ENCODE measurements at places on chromosomes 13 and 19.

DNA sequence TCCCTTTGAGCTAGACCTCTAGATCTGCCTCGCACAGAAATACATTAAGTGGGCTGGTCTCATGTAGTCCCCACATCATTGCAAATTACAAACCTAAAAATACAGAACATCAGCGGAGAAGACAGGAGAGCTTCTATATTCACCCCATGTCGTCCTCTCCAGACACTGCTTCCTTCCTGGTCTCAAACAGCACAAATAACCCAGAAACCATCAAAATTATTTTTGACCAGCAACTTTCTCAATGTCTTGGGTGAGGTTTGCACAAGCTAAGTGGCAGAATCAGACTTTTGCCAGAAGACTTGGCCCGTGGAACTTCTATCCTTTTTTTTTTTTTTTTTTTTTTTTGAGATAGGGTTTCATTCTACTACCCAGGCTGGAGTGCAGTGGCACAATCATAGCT is 28.2 kb downstream of the CLEC17A start:
- no peak for DNase-seq

DNA sequence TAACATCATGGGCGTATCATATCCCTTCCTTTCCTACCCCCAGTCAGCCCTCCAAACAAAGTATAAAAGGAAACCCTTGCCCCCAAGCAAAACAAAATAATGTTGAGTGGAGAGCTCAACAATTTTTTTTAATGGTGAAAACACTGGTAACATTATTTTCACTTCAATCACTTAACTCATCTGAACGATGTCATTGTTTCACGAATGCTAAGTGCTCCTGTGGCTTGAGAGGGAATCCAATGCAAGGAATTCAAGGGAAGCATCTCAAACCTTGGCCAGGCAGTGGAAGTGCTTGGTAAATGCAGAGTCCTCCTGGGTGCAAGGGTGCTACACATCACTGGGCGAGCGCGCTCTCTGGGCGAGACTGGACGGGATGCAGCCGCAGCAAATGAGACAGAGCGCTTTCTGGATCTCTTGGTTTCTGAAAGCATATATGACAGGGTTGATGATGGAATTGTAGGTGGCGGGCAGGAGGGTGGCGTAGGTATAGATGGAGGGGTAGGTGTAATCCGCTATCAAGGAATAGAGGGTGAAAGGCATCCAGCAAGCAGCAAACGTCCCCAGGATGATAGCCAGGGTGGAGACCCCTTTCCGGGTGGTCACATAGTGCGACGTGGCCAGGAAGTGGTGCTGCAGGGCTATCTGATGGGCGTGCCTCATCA is 2.0 kb downstream of the GPR12 start:
- DNase-seq, result no peak

DNA sequence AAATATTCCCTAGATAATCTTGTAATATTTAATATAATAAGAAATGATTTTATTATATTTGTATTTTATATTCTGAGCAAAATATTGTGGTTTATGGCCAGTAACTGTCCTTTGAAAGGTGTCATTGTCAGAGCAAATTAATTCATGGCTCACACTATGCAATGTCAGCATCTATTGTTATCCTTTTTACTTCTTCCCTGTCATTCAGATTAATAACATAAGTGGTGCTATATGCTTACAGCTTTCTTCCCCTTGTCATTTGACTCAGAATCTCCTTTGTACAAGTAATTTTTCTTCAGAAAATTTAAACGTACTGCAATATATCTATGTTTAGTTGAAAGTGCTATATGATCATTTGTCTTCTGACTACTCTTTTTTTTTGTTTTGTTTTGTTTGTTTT is 1738.2 kb upstream of the MIR17HG start:
- no peak for DNase-seq

- DNase-seq, result no peak
Observed at GRCh38 chr19:17685451-17686022, 2.6 kb downstream of the UNC13A start.

GRCh38 chr13:27658546-27658945 is 36.9 kb downstream of the POLR1D start:
- no peak for DNase-seq
